HCT116 (cell line): ENCODE measurements at places on chromosomes 6 and 20. TPM values are rescaled to one million over a fixed set of nuclear protein-coding genes. Genes with fewer than 3 reads are reported as not detected.

GRCh38 chr20:18436847-18437246 lies 30.0 kb downstream of the DZANK1 start:
- no peaks in the 10 kb centered on the region for H3K27me3 ChIP-seq
- H3K36me3 ChIP-seq = no peaks in the 10 kb centered on the region
- no peak overlapping the region for H3K27ac ChIP-seq
- H3K4me1 ChIP-seq = no peaks in the 10 kb centered on the region
- DNase-seq = no peak

DNA sequence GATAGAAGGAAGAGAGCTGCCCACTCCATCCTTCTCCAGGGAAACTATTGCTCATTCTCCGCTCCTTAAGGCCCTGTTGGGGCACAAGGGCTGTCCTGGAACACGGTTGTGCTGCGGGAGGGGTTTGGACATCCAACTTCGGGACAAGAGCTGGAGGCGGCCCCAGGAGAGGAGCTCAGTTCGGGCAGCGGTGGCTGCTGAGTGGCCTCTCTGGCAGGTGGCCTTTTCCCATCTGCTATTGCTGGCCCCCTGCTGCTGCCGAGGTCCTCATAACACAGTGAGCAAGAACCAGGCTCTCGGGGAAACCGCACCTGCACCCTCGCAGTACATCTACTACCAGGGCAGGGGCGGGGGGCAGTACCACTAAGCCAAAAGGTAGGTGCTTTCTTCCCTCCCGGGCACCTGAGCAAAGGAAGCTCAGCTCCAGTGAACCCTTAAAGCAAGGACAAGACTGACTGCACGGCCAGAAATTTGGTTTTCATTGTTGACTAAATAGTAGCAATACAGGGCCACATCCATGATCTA lies 63.7 kb downstream of the PSMG4 start:
- no peaks in the 10 kb centered on the region for H3K36me3 ChIP-seq
- DNase-seq = no peak
- H3K4me3 ChIP-seq = no peak overlapping the region
- H3K27me3 ChIP-seq = no peaks in the 10 kb centered on the region

DNA sequence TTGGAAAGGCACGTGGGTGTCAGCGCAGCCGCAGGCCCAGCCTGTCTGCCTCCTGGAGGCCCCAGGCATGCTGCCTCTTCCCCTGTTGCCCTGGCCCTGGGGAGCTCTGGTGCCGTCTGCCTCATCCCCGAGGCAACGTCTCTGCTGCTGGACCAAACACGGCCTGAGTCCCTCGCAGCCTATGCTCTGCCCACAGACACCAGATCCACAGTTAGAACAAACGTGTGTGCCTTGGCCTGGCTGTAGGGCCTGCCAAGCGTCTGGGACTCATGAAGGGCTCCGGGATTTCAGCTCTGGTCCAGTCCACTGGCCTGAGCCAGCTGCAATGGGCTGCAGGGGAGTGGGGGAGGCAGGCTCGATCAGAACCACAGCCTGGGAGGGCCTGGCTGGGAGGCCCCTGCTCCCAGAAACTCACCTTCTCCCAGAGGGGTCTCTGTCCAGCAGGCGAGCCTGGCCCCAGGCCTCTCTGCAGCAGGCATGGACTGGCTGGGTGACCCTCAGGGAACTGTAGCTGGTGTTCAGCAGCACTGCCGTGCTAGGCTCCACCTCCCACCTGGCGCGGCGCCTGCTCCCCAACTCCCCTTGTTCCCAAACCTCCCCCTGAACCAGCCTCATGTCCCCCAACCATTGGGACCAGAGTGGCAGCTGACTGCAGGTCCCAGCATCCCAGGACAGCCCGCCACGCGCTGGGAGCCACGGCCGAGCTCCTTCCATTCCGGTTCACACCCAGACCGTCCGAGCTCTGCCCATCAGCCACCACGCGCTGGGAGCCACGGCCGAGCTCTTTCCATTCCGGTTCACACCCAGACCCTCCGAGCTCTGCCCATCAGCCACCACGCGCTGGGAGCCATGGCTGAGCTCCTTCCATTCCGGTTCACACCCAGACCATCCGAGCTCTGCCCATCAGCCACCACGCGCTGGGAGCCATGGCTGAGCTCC lies 197.0 kb downstream of the DLL1 start:
- H3K4me1 ChIP-seq = no peaks in the 10 kb centered on the region
- H3K27me3 ChIP-seq = no peaks in the 10 kb centered on the region
- DNase-seq = no peak
- no peak overlapping the region for H3K27ac ChIP-seq
- no peaks in the 10 kb centered on the region for H3K36me3 ChIP-seq

The HMGCLL1 gene
- not detected for total RNA-seq

DNA sequence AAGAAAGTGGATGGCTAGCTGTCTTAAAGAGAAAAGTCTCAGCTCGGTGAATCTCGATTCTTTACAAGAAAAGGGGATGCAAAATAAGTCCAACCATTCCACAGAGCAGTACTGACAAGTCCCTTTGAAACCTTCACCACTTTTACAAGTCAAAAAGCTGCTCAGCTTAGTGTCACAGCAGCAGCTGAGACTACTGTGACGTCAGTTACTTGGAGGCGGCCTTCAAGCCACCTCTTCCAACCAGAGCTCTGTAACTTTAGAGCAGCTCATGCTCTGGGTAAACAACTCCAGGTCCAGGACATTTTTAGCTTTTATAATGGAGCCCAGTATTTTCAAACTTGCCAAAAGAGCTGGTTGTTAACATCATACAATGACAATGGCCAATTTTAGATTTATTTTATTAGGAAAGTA lies at the start of gene KIAA0408:
Gene KIAA0408 (minus strand): TSS at position 159 of the 411 bp plus-strand sequence. CDS start 5,408 bp downstream, outside the sequence.
- H3K36me3 ChIP-seq = no peaks in the 10 kb centered on the region
- H3K27me3 ChIP-seq = no peaks in the 10 kb centered on the region
- H3K27ac ChIP-seq = no peak within 1 kb of the TSS
- DNase-seq = no peak
- no peaks in the 10 kb centered on the region for H3K4me1 ChIP-seq
